Neuronal stem cell (in vitro differentiated cells): ENCODE measurements at places on chromosomes 7 and 10.

- no peak for DNase-seq
Observed at GRCh38 chr10:109591601-109592000, 331.7 kb downstream of the XPNPEP1 start.

DNA sequence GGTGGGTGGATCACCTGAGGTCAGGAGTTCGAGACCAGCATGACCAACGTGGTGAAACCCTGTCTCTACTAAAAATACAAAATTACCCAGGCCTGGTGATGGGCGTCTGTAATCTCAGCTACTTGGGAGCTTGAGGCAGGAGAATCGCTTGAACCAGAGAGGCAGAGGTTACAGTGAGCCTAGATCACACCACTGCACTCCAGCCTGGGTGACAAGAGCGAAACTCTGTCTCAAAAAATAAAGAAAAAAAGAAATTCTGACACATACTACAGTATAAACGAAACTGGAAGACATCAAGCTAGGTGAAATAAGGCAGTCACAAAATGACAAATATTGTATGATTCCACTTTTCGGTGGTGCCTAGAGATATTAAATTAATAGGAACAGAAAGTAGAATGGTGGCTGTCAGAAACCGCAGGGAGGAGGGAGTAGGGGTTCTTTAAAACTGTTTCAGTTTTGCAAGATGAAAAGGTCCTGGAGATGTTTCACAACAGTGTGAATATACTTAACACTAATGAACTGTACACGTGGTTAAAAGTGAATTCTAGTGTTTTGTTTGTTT, 23.2 kb downstream of the PILRA start:
- no peak for DNase-seq

- no peak for DNase-seq
Observed at GRCh38 chr7:77484785-77485184, 52.3 kb upstream of the PTPN12 start.

- no peak for DNase-seq
Observed at GRCh38 chr7:149732111-149732561, 41.3 kb downstream of the ZNF467 start.

DNA sequence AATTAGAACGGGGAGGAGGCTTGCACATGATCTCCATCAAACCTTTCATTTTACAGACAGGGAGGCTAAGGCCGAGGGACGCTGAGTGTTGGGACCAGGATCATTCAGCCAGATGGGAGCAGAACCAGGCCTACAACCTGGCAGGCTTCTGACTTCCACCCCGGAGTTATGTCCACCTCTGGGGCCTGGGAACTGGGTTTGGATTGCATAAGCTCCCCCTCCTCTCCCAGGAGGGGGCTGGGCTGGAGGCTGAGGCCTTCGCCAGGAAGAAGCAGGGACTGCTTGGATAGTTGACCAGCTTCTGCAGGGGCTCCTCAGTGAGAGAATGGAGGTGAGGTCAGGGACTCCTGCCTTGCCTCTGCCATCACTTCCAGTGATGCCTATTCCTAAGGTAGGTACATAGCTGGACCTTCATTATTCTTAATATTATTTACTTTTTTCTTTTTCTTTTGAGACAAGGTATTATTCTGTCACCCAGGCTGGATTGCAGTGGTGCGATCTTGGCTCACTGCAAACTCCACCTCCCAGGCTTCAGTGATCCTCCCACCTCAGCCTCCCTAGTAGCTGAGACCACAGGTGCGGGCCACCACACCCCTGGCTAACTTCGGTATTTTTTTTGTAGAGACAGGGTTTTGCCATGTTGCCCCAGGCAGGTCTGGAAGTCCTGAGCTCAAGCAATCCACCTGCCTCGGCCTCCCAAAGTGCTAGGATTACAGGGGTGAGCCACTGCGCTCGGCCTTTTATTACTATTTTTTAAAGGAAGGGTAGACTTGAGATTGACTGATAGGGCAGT, 1.3 kb downstream of the SNX10 start:
- no peak for DNase-seq

DNA sequence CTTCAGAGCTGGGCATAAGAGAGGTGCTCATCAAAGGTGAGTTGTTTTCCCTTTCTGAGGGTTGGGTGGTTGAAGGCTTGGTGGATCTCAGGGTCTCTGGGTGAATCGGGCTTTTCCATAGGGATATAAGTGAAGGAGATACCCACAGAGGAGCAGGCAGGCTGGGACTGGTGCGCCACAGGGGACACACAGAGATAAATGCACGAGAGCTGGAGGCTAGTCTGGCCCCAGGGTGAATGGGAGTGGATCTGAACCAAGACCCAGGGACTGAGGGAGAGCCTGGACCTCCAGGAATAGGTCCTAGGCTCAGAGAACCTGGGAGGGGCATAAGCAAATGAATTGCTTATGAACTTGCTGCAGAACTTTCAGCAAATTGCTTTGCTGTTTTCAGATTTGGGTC, 61.5 kb downstream of the LRRC18 start:
- no peak for DNase-seq

DNA sequence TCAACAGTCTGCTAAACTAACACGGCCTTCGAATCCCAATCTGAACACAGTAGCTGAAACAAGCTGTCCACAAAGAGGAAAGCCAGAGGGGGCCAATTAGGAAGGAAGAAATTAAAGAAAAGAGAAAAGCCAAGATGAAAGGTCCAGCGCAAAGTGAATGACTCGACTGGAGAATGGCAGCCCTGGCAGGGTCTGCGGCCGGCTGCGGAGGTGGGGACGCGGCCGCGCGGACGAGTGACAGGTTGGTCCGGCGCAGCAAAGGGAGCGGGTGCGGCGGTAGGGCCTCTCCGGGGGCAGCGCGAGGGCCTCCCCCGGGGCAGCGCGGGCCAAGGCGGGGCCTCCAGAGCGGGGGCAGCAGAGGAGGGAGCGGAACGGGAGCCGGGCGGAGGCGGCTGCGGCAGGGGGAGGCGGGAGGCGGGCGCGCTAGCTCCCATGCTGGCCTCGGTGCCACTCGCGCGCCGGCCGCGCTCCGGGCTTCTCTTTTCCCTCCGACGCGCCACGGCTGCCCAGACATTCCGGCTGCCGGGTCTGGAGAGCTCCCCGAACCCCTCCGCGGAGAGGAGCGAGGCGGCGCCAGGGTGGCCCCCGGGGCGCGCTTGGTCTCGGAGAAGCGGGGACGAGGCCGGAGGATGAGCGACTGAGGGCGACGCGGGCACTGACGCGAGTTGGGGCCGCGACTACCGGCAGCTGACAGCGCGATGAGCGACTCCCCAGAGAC, at the start of gene VWC2:
Gene VWC2, plus strand, starts transcription at position 421 of the 718 bp plus-strand sequence. CDS start 1,798 bp downstream, outside the sequence.
- peak; percentile 69 for DNase-seq

- no peak for DNase-seq
Observed at GRCh38 chr7:28478656-28479055, 66.3 kb downstream of the CREB5 start.

DNA sequence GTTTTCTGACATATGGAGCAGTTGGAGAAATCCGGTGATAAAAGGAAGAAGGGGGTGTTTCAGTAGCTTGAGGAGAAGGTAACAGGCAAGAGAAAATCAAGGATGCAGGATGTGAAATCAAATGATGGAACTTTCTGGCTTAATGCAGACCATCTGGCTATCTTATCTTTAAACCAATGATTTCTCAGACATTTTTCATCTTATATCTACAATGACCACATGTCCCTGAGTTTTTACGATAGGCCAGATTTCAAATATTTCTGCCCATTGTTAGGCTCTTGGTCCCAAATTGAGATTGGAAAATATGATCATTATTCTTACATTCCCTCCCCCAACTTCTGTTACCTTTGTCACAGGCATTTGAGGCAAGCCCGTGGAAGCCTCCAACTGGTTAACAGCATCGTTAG, 486.8 kb downstream of the SUGCT start:
- no peak for DNase-seq

DNA sequence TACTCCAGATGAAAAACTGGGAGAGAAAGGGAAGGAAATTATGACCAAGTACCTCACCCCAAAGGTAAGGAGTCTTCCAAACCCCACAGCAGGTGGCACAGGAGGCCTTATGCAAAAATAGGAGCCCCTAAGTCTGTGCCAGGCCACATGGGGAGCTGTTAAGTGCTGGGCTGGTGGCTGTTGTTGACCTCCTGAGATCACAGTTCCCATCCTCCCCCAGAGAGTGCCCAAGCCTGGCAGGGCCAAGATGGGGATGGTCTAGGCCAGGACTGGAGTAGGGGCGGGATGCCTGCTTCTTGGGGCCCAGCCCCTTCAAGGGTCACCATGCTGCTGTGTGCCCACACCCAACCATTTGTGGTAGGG, 145.8 kb downstream of the RGS10 start:
- DNase-seq = no peak

GRCh38 chr10:79282388-79282787, 64.9 kb upstream of the PPIF start:
- no peak for DNase-seq

GRCh38 chr10:73965890-73966768, 31.8 kb upstream of the VCL start:
- peak; percentile 91 for DNase-seq

GRCh38 chr7:102456327-102456726, 8.3 kb downstream of the ALKBH4 start:
- DNase-seq = no peak
